Peyer's patch (tissue), 4 donors: ENCODE measurements at places on chromosomes 4 and X.

GRCh38 chrX:135740681-135741149 lies 27.3 kb downstream of the CT45A1 start:
- no peaks in the 10 kb centered on the region for H3K27me3 ChIP-seq
- H3K4me1 ChIP-seq = no peaks in the 10 kb centered on the region
- H3K27ac ChIP-seq = no peak overlapping the region
- no peak overlapping the region for H3K4me3 ChIP-seq

DNA sequence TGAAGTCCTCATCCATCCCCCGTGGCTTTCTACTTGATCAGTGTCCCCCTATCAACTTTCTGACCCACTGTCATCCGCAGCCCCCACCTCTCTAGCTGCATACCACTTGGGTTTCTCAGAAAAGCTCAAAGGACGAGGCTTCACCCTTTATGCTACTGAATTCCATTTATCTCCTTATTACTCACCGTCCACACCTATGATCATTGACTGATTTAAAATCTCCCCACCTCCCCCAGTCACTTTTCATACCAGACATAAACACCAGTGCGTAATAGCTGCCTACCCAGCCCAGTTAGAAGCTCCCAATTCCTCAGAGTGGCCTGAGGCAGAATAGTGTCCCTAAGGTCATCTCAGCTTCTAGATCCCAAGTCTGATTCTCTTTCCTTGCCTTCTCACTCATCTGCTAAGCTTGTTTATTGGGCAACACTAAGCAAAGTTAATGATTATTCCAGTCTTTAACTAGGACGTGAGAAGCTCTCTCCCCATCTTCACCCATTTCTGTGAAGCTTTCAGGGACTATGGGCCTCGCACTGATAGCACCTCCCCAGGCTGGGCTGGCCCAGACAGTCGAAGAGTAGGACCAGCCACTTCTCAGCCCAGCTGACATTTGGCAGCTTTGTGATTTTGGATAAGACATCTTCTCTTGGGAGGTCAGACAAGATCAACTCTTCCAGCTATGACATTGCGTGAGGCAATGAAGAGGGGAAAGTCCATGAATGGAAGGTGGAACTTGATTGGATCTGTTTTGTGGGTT lies 7.2 kb upstream of the DDX60L start:
- H3K27ac ChIP-seq = no peak overlapping the region
- H3K27me3 ChIP-seq = no peaks in the 10 kb centered on the region
- H3K4me3 ChIP-seq = no peak overlapping the region
- no peaks in the 10 kb centered on the region for H3K36me3 ChIP-seq
- DNase-seq = no peak

DNA sequence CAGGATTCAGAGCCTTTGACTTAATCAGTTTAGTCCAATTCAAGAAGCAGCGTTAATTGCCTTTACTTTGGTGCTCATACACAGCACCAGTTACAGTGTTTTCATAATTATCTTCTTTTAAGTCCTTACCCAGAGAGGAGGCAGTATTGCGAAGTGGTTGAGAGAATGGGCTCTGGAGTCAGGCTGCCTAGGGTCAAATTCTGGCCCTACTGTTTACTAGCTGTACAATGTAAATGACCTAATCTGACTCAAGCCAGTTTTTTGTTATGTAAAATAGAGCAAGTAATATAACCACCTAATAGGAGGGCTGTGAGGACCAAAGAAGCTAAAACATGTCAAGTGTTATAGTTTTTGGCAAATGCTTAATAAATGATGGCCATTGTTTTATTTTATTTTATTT lies 27.6 kb downstream of the WDR44 start:
- DNase-seq = no peak
- no peak overlapping the region for H3K27ac ChIP-seq
- no peaks in the 10 kb centered on the region for H3K4me1 ChIP-seq
- no peaks in the 10 kb centered on the region for H3K36me3 ChIP-seq
- no peak overlapping the region for H3K4me3 ChIP-seq

DNA sequence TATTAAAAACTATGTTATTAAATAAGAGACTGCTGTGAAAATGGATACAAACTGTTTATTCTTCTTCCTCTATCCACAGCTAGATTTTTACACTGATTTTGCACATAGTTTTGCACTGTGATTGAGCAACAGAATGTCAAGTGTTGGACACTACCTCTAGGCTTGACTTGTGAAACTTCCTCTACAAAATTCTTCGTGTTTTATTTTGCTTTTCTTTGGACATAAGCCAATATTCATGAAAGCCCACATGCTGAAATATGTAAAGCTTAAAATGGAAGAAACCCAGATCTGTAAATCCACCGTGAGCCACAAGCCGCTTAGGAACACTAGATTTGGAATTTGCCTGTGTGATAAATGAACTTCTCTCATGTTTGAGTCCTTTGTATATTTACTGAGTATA lies 849.4 kb downstream of the FSTL5 start:
- H3K4me3 ChIP-seq = no peak overlapping the region
- H3K27ac ChIP-seq = no peak overlapping the region
- H3K36me3 ChIP-seq = no peaks in the 10 kb centered on the region
- no peaks in the 10 kb centered on the region for H3K4me1 ChIP-seq
- no peak for DNase-seq

DNA sequence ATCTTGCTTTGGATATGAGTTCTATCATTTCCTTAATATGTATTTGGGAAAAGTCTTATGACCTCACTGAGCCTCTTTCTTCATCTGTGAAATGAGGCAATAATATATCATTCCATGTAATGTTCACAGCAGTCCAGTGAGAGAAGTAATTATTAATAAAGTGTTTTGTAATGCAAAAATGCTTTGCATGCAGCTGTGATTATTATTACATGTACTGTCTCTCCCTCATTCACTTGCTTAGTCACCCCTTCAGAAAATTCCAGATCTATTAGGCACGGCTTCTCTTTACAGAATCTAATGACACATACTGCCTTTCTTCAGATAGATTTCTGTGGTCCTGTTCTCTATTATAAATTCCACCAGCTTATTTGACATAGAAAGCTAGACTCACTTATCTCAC lies 53.5 kb upstream of the FGF13 start:
- H3K4me1 ChIP-seq = no peaks in the 10 kb centered on the region
- H3K27me3 ChIP-seq = no peaks in the 10 kb centered on the region
- no peak for DNase-seq
- H3K36me3 ChIP-seq = no peaks in the 10 kb centered on the region
- no peak overlapping the region for H3K4me3 ChIP-seq
- no peak overlapping the region for H3K27ac ChIP-seq
